ENCODE measurements at places on chromosomes 7 and 10.

GRCh38 chr10:5089865-5090264 lies 4.3 kb upstream of the AKR1C3 start:
- no peak for DNase-seq

- no peak for DNase-seq
These were observed 148.4 kb downstream of the ADAM12 start for GRCh38 chr10:126239844-126240243.

DNA sequence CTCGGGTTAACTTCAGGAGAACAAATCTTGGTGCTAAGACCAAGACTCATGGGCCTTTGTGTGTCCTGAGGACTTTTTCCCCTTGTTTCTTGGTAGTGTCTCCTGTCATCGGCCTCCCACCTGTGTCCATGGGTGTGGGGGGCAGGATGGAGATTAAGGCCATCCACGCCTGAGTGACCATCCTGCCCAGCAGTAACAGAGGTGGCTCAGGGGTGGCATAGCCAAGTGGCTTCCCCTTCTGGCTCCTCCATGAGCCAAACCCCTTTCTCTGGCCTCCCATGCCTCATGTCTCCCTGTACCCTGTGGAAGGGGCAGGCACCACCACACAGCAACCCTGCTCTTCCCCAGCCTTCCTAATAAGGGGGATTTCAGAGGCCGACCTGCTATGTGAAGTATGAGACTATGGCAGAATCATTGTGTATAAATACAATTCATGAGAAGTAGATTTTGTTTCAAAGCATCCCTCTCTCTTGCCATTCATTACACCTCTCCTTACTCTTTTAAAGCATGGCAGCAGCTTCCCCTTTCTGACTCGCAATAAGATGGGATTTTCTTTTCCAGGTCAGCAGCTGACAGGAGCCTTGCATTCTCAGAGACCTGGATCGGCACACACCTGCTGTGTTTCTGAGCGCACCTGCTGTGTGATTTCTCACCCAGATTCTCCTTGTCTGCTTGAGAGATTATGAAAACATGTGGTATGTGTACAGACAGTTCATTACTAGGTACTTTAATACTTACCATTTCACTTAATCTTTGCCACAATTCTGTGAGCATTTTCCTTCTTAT lies 102.5 kb downstream of the XPNPEP1 start:
- no peak for DNase-seq

GRCh38 chr10:37700886-37701780 lies 156.3 kb downstream of the ZNF248 start:
- DNase-seq, result no peak

GRCh38 chr7:18546576-18546975 lies 51.0 kb downstream of the HDAC9 start:
- no peak for DNase-seq

DNA sequence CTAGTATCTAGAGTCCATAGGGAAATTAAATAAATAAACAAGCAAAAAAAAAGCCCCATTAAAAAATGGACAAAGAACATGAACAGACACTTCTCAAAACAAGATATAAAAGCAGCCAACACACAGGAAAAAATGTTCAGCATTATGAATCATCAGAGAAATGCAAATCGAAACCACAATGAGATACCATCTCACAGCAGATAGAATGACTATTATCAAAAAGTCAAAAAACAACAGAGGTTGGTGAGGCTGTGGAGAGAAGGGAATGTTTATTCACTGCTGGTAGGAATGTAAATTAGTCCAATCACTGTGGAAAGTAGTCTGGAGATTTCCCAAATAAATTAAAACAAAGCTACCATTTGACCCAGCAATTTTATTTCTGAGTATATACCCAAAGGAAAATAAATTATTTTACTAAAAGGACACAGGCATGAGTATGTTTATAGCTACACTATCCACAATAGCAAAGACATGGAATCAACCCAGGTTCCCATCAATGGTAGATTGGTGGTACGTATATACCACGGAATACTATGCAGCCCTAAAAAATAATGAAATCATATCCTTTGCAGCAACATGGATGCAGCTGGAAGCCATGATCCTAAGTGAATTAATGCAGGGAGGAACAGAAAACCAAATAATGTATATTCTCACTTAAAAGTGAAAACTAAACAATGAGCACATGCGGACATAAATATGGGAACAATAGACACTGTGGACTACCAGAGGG lies 366.5 kb upstream of the SEMA3C start:
- no peak for DNase-seq

Data from Panc1 (cell line).